A549 treated with CORT108297 at 1 μM for 4 hours (cell line): ENCODE measurements at places on chromosomes 13 and 19. TPM values are rescaled to one million over a fixed set of nuclear protein-coding genes. Genes with fewer than 3 reads are reported as not detected.

The CD177 gene
- 0.07 to 0.16 TPM (median 0.10 TPM) in 5 replicates for total RNA-seq

The ZNF296 gene
- 5.3 to 12.0 TPM (median 10.1 TPM) in 5 replicates for total RNA-seq

The LYPD3 gene
- 0.27 to 0.62 TPM (median 0.45 TPM) in 5 replicates for total RNA-seq

The ZNF506 gene
- total RNA-seq, result 0.07 to 0.22 TPM (median 0.13 TPM) in 5 replicates

The RXFP2 gene
- total RNA-seq, result not detected in 5 replicates

The SOX1 gene
- not detected in 5 replicates for total RNA-seq

The ZNF497 gene
- 0.98 to 1.7 TPM (median 1.5 TPM) in 5 replicates for total RNA-seq

The MUC16 gene
- 0.02 to 0.07 TPM (median 0.05 TPM) in 5 replicates for total RNA-seq

The SLC39A3 gene
- 20.6 to 31.3 TPM (median 30.1 TPM) in 5 replicates for total RNA-seq

The FXYD7 gene
- total RNA-seq, result 0.12 to 0.42 TPM (median 0.23 TPM) in 4 of 5 replicates, not detected in the other

The ZNF729 gene
- total RNA-seq, result not detected in 5 replicates

The ETV2 gene
- 1.6 to 3.1 TPM (median 2.4 TPM) in 5 replicates for total RNA-seq

The ZNF254 gene
- 5.9 to 7.8 TPM (median 6.9 TPM) in 5 replicates for total RNA-seq

The PSG11 gene
- not detected in 5 replicates for total RNA-seq

The USHBP1 gene
- 0.02 to 0.05 TPM in 2 of 5 replicates, not detected in the others for total RNA-seq
